A549 treated with CORT108297 at 1 μM for 4 hours (cell line): ENCODE measurements at places on chromosomes 12 and 14. TPM values are rescaled to one million over a fixed set of nuclear protein-coding genes. Genes with fewer than 3 reads are reported as not detected.

The ADAM20 gene
- not detected in 5 replicates for total RNA-seq

The DPF3 gene
- 0.11 to 0.22 TPM (median 0.13 TPM) in 5 replicates for total RNA-seq

The HSP90B1 gene
- total RNA-seq, result 519 to 761 TPM (median 570 TPM) in 5 replicates

The RNU4-1 gene
- not detected in 5 replicates for total RNA-seq

The LUM gene
- total RNA-seq, result 0.07 to 0.50 TPM (median 0.40 TPM) in 4 of 5 replicates, not detected in the other

The SERPINA1 gene
- 0.54 to 0.88 TPM (median 0.67 TPM) in 5 replicates for total RNA-seq

The GYS2 gene
- total RNA-seq, result 0.07 TPM in 1 of 5 replicates, not detected in the others

The CTSG gene
- total RNA-seq, result not detected in 5 replicates

The MGP gene
- total RNA-seq, result not detected in 5 replicates

The AREL1 gene
- total RNA-seq, result 22.1 to 27.8 TPM (median 25.4 TPM) in 5 replicates

The TEX52 gene
- not detected in 5 replicates for total RNA-seq

The SYNDIG1L gene
- 0.05 TPM in 1 of 5 replicates, not detected in the others for total RNA-seq

The RASSF8 gene
- 5.0 to 11.2 TPM (median 8.7 TPM) in 5 replicates for total RNA-seq

The MIPOL1 gene
- 2.6 to 3.6 TPM (median 3.0 TPM) in 5 replicates for total RNA-seq

The TAS2R7 gene
- total RNA-seq, result not detected in 5 replicates

The TCL1A gene
- total RNA-seq, result not detected in 5 replicates

The OVCH1 gene
- total RNA-seq, result not detected in 5 replicates

The IFNG-AS1 gene
- total RNA-seq, result not detected in 5 replicates

The SLCO1A2 gene
- 0.07 to 0.32 TPM (median 0.13 TPM) in 3 of 5 replicates, not detected in the others for total RNA-seq

The RAD52 gene
- total RNA-seq, result 8.1 to 12.8 TPM (median 10.7 TPM) in 5 replicates

The BCAT1 gene
- 8.8 to 11.7 TPM (median 9.4 TPM) in 5 replicates for total RNA-seq

The ST8SIA1 gene
- total RNA-seq, result 0.05 to 0.07 TPM (median 0.06 TPM) in 3 of 5 replicates, not detected in the others

The SPRING1 gene
- 14.8 to 27.4 TPM (median 24.8 TPM) in 5 replicates for total RNA-seq

The LRRC9 gene
- not detected in 5 replicates for total RNA-seq

The AICDA gene
- total RNA-seq, result 0.05 to 0.13 TPM (median 0.11 TPM) in 4 of 5 replicates, not detected in the other

The MDGA2 gene
- 0.06 TPM in 1 of 5 replicates, not detected in the others for total RNA-seq
